ENCODE measurements at places on chromosomes 5 and 9. TPM values are rescaled to one million over a fixed set of nuclear protein-coding genes. Genes with fewer than 3 reads are reported as not detected.

DNA sequence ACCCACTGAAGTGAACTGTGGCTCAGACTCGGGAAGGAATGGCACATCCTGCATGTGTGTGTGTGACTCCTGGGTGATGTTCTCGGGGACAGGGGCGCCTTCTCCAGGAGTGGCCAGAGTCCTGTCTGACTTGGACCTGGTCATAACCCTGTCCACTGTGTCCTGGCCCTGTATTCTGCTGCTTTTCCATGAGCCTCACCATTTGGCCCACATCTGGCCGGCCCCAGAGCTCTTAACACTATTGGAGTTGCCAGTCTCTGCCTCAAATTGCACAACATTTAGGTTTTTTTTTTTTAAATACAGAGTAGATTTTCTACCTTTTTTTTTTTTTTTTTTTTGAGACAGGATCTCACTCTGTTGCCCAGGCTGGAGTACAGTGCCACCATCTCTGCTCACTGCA, 278.3 kb upstream of the TUT7 start:
- no peak for DNase-seq

- no peak for DNase-seq
These were observed 133.8 kb downstream of the DENND1A start for GRCh38 chr9:123796094-123796493.

DNA sequence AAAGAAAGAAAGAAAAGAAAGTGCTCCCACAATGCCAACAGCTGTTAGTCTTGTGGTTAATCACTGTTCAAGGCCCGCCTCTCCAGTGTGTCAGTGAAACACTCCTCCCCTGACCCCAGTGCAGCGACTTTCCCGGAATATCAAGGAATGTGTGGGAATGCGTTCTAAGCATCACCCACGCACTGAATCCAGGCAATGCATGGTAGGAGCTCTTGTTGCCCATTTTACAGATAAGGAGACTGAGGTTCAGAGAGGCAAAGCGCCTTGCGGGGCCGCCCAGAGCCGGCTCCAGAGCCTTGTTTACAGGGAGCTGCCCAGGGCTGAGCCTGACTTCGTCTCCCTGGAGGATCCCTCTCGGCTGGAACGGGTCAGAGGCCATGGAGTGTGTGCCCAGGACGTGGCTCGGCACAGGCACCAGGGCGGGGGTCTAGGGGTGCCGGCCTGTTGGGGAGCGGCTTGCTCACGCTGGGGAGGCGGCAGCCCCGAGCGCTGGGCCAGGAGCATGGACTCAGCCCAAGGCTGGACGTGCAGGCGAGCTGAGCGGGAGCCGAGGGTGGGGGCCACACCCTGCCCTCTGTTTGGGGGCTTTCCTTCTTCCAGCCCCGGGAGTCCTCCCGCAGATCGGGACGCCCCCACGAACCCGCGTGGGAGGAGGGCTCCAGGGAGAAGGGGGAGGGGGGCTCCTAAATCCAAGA, 823 bp downstream of the ST6GALNAC6 start:
- DNase-seq, result no peak

GRCh38 chr5:75363726-75364495, 26.9 kb downstream of the HMGCR start:
- no peak for DNase-seq

- no peak for DNase-seq
These were observed 131.0 kb upstream of the CCNG1 start for GRCh38 chr5:163306421-163306820.

- no peak for DNase-seq
These were observed 186.1 kb downstream of the C9orf152 start for GRCh38 chr9:110021891-110022290.

DNA sequence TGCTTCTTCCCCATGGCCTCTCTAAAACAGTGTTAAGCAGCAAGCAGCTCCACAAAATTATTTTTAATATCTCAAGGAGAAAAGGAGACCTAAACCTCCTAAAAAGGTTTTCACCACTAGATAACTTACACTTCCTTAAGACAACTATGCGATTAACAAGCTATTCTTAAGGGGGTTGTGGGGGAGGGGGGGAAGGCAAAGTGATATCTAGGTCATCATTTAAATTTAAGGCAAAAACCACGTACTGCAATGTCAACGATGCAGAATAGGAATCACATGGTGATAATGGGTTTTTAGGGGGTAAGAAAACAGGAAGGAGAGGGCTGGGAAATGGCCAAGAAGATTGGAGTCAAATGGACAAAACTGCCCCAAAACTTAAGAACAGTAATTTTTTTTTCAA, 32.6 kb downstream of the CSNK1A1 start:
- no peak for DNase-seq

- DNase-seq, result no peak
These were observed 43.1 kb upstream of the NSMF start for GRCh38 chr9:137502008-137502911.

GRCh38 chr9:114059047-114059803, 18.9 kb downstream of the AMBP start:
- peak; percentile 77 for DNase-seq

GRCh38 chr9:27423915-27424710, 100.0 kb upstream of the IFNK start:
- DNase-seq, result no peak

- no peak for DNase-seq
These were observed 32.9 kb upstream of the FAM120AOS start for GRCh38 chr9:93486268-93486667.

- no peak for DNase-seq
These were observed 369.5 kb downstream of the TMEM167A start for GRCh38 chr5:82707741-82708140.

GRCh38 chr9:3028535-3028934, 184.6 kb upstream of the PUM3 start:
- no peak for DNase-seq

GRCh38 chr9:114223564-114224246, 68.4 kb downstream of the COL27A1 start:
- DNase-seq, result no peak

DNA sequence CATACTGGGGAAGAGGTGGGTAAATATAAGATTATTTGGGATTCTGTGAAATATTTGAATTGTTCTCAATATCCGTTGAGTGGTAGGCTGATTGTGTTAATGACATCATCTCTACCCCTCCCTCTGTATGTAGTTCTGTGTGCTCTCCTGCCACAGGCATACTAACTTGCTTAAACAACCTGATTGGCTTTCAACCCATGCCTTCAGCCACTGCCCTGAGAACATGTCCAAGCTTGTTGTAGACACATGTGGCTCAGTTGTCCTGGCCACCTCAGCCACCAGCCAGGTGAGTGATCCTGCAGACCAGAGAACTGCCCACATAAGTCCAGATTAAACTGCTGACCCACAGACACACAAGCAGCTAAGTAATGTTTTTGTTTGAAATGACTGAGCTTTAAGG, 31.1 kb downstream of the ANKS6 start:
- no peak for DNase-seq

GRCh38 chr5:64775291-64775690, 6.6 kb downstream of the CWC27 start:
- DNase-seq, result no peak

GRCh38 chr9:103397868-103398600, 402.9 kb downstream of the CYLC2 start:
- DNase-seq, result no peak

DNA sequence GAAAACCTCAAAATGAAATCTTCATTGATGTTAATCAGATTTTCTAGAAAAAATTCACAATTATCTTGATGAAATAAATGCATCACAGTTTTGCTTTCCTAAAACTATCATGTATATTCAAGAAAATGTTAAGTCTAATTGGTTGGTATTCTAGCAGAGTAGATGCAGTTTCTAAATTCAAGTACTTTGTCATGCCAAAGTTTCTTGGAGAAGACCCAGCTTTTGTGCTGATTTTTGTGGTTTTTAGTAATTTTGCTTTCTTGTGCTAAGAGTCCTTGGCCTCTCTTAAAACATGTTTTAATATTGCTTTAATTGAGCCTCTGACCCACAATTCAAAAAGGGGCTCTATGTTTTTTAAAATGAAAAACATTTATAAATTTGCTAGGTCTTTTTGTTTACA, 924.8 kb upstream of the PTPRD start:
- DNase-seq, result no peak

DNA sequence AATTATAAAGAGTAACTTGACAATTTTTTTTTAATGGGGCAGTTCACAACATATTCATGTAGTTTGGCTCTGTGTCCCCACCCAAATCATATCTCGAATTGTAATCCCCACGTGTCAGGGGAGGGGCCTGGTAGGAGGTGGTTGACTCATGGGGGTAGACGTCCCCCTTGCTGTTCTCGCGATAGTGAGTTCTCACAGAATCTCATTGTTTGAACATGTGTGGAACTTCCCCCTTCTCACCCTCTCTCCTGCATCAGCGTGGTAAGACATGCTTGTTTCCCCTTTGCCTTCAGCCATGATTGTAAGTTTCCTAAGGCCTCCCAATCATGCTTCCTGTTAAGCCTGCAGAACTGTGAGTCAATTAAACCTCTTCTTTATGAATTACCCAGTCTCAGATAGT, 40.7 kb downstream of the FBXW11 start:
- no peak for DNase-seq

- DNase-seq, result no peak
These were observed 243.9 kb downstream of the NR2F1-AS1 start for GRCh38 chr5:93337138-93337537.

DNA sequence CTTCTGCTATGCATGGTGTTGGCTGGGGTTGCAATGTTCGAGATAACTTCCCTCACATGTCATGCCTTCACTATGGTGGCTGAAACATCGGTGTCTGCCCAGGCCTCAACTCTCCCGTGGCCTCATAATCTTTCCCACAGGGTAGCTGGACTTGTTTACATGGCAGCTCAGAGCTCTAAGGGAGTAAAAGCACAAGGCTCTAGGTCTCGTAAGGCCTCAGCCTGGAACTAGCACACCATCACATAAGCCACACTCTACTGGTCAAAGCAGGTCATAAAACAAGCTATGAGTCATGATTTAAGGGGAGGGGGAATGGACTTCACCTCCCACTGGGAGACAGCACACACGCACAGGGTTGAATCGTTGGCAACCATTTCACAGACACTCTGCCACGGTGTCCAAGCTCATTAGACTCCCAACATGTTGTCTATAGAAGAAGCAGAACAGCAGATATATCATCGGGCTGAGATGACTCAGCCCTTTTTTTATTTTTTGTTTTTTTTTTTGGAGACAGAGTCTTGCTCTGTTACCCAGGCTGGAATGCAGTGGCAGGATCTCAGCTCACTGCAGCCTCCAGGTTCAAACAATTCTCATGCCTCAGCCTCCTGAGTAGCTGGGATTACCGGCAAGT, 66.8 kb upstream of the IL17B start:
- no peak for DNase-seq

DNA sequence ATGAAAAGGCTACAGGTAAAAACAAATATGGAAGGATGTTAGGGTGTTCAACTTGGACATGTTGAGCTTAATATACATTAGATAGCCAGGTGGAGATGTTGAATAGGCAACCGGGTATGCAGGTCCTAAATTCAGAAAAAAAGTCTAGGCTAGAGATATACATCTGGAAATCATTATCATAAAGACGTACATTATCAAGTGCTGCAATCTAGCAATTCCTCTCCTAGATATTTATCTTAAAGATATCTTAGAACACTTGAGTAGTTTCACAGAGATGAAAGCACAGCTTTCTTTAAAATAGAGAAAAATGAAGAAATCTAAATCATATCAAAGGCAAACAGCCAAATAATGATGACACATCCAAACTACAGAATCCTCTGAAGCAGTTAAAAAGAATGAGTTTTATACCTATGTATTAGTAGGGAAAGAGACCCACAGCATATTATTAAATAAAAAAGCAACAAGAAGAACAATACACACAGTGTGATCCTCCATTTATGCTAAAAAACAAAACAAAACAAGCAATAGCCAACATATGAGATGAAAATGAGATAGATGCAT, 3.8 kb downstream of the NUDCD2 start:
- no peak for DNase-seq

DNA sequence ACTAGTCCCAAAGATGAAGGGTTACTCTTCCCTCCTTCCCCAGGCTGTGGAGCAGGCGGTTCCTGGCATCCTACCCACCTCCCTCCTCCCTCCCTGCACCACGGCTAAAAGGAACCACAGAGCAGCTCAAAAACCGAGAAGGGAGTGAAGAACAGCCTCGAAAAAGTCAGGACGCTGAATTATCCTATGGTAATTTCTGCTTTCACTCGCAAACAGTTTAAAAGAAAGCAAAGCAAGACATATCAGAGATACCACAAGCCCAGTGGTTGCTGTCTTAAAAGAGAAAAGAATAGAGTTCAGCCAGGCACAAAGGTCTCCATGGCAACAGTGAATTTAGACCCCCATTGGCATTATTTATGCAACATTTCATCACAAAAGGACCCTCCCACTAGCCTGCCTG, 315.4 kb downstream of the CTNND2 start:
- no peak for DNase-seq

GRCh38 chr9:115362640-115363039, 244.7 kb upstream of the TNC start:
- no peak for DNase-seq

DNA sequence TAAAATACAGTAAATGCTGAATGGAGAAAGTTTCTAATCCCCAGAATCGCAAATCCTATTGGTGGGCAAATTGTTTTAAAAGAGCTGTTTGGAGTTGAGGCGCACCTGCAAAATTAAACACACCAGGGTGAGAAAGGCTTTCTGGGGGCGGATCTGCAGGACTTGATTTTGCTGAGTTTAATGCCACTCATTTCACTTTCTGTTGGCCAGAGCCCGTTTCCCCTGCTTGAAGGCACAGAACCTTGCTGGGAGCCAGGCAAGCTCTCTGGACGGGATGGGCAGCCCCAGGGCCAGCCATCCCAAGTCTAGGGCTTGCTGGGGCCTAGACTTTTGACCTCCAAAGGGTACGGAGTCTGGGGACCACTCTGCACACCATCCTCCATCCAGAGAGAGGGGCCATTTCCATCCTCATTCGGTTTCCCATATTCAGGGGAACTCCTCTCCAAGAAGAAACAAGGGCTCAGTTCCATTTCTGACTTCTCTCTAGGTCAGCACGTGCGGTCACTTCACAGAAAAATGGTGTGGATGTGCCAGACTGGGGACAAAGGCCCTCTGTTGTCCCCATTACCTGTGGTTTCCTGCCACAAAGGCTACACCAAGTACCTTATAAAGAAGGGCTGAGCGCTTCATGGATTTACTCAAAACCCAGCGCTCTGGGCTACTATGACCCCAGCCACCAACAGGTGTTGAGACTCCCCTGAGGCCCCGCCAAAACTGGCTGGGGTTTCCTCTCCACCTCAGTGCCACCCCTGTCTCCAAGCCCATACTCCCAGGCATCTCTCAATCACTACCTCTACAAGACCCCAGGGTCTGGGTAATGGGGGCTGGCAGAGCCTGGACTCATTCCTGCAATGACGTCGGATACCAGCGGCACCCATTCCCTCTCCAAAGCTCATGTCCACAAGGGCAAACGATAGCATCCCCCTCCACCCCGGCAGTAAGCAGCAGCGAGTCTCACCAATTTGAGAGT, 170.0 kb downstream of the AUH start:
- DNase-seq, result peak; percentile 61

F12 gene
- total RNA-seq, result not detected

SMIM33 gene
- not detected for total RNA-seq

SLC44A1 gene
- total RNA-seq, result 26.5 TPM

GRM6 gene
- total RNA-seq, result not detected

ECSCR gene
- total RNA-seq, result 51.6 TPM

C5orf46 gene
- 62.8 TPM for total RNA-seq

IRX1 gene
- total RNA-seq, result 10.3 TPM

THOC3 gene
- 18.1 TPM for total RNA-seq

CANX gene
- 214 TPM for total RNA-seq

GMCL2 gene
- not detected for total RNA-seq

ZDHHC21 gene
- 2.3 TPM for total RNA-seq

TLR4 gene
- total RNA-seq, result 32.4 TPM

GABRA1 gene
- not detected for total RNA-seq

BARX1 gene
- total RNA-seq, result not detected
